Common myeloid progenitor, CD34-positive (primary cell): ENCODE measurements at places on chromosomes 13 and 19.

- DNase-seq = no peak
Observed at GRCh38 chr13:79528356-79528755, 47.4 kb downstream of the NDFIP2 start.

DNA sequence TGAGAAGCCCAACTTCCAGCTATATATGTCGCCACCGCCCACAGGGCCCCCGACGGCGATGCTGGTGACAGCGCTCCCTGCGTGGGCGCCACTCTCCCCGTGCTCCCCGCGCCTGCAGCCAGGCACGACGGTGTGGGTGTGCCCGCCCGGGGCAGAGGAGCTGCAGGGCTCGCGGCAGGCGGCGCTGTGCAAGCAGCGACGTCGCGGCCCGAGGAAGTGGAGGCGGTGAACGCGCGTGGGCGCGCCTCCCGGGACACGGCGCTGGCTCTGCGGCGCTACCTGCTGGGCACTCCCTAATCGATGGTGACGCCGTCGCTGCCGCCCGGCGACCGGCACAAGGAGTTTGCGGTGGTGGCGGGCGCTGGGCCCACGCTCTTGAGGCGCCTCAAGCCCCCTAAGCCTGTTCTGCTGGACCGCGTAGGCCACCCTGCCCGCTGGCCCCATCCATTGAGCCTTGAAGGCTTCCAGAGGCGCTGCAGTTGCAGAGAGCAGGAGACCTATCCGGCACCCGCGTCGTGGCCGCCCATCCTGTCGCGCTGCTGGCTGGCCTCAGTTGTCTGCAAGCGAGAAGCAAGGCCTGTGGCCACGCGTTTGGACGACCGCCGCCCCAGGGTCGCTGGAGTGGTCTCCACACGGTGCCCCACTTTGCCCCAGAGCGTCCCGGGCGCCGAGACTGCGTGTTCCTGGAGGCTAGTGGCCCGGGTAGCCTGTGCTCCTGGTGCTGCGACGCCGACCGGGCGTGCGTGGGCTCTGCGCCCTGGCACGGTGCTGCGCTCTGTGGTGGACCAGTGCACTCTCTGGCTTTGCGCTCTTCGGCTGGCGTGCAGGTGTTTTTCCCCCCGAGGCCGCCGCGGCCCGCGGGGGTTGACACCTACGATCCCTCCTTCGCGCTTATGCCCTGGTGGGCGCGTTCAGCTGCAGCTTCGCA is 23.1 kb downstream of the LRFN3 start:
- DNase-seq = peak; percentile 67

- DNase-seq = no peak
Observed at GRCh38 chr13:101424381-101425155, 8.3 kb upstream of the NALCN start.

- no peak for DNase-seq
Observed at GRCh38 chr13:79225487-79226232, 180.4 kb downstream of the RBM26 start.

GRCh38 chr13:90477216-90477615 is 870.3 kb upstream of the MIR17HG start:
- no peak for DNase-seq

DNA sequence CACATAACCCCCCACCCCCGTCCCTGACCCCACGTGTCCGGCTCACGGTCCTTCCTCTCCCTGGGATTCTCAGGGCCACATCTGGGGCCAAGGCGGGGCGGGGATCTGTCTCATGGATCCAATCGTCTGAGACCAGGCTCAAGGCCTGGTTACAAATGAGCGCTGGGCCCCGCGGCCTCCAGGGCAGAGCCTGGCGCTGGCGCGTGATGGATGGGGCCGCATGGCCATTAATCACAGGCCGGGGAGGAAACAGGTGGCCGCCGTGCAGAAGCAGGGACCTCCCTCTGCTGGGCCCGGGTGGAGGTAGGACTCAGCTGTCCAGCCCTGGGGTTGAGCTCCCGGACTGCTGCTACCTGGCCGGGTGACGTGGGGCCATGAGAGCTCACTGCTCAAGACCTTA is 5.8 kb upstream of the TLE5 start:
- DNase-seq = peak; percentile 80

DNA sequence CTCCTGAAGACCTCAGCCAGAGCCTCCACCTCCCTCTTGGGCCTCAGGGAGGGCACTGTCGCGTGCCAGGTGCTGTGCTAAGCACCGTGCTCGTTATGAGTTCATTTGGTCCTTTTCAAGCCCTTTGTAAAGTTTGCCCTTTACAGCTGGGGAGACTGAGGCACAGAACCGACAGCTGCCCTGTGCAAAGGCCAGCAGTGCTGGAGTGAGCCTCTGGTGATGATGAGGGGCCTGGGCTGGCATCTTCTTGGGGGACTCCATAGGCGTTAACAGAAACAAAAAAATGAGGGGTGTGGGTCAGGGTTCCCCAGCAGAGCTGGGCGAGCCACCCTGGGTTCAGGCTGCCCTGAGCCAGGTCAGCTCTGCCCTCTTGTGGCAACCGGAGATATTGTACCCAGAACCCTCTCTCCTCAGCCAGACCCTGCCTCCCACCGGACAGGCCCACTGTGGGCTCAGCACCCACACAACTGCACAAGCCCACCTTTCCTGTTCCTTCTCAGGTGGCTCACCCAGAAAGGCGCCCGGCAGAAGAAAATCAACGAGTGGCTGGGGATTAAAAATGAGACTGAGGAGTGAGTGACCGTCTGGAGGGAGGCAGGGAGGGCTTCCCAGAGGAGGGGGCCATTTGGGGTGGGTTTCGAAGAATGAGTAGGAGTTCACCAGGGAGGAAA is 5.5 kb upstream of the IFI30 start:
- peak; percentile 63 for DNase-seq

GRCh38 chr19:47275791-47276461 is 1.2 kb downstream of the INAFM1 start:
- DNase-seq = no peak
